T-helper 17 cell (primary cell): ENCODE measurements at places on chromosomes 5 and 9.
A peak's percentile ranks its signal among the peaks of the same experiment; 100 is the strongest.

DNA sequence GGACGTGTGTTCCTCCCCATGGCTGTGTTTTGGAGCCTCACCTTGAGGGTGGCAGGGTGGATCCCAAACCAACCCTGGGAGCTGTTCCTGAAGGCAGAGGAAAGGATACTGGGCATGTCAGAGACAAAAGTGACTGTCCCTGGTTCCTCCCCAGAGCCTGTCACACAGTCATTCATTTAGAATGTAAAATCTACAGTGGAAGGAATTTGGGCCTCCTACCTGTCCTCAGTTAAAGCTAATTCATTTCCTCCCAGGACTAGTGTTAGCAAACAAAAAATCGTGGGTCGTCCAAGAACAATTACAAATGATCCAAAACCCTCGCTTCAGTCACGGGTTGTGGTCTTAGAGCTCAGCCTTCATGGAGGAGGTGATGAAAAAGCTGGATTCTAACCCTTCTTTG is 83.2 kb downstream of the NDFIP1 start:
- DNase-seq, result no peak
- peaks cover 9% of the 10 kb centered on the region for H3K4me1 ChIP-seq
- no peak overlapping the region for H3K27ac ChIP-seq
- H3K27me3 ChIP-seq, result no peaks in the 10 kb centered on the region
- no peak overlapping the region for H3K4me3 ChIP-seq

- H3K27me3 ChIP-seq, result peaks cover 15% of the 10 kb centered on the region
- H3K36me3 ChIP-seq, result peaks cover 2% of the 10 kb centered on the region
- DNase-seq, result no peak
Measured at GRCh38 chr5:109589239-109589638, 100.5 kb upstream of the MAN2A1 start.

GRCh38 chr5:125042261-125042890 is 295.9 kb upstream of the ZNF608 start:
- H3K4me1 ChIP-seq, result no peaks in the 10 kb centered on the region
- H3K27me3 ChIP-seq, result no peaks in the 10 kb centered on the region
- H3K4me3 ChIP-seq, result no peak overlapping the region
- no peak for DNase-seq

DNA sequence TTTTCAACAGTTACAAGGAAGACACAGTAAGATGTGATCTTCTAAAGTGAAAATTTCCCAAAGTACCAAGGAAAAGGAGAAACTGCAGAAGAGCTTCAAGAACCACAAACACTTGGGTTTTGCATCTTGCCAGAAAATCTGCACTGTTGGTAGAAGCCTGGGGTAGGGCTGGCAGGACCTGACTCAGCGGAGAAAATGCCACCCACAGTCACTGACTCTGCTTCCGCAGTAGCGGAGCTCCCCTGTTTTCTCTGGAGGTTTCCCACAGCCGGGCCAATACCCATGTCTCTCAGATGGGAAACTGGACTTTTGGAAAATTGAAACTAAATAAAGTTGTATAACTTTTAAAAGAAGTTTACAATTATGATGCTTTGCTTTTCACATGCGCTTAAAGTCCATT is 104.2 kb downstream of the MEF2C start:
- peaks cover 3% of the 10 kb centered on the region for H3K4me1 ChIP-seq
- H3K27ac ChIP-seq, result peak overlapping the region; percentile 67
- H3K36me3 ChIP-seq, result no peaks in the 10 kb centered on the region

GRCh38 chr5:134504629-134505300 is 20.7 kb upstream of the JADE2 start:
- peaks cover 23% of the 10 kb centered on the region for H3K4me1 ChIP-seq
- no peak overlapping the region for H3K4me3 ChIP-seq
- no peaks in the 10 kb centered on the region for H3K36me3 ChIP-seq

GRCh38 chr9:89442981-89443814 is 54.7 kb downstream of the SEMA4D start:
- H3K36me3 ChIP-seq, result peaks cover 10% of the 10 kb centered on the region
- H3K27me3 ChIP-seq, result no peaks in the 10 kb centered on the region
- peak overlapping the region; percentile 98 for H3K27ac ChIP-seq
- H3K4me1 ChIP-seq, result peaks cover 63% of the 10 kb centered on the region

GRCh38 chr9:19269582-19269981 is 39.1 kb downstream of the DENND4C start:
- H3K4me3 ChIP-seq, result no peak overlapping the region
- no peaks in the 10 kb centered on the region for H3K36me3 ChIP-seq
- no peak for DNase-seq
- H3K4me1 ChIP-seq, result peaks cover 32% of the 10 kb centered on the region
- H3K27ac ChIP-seq, result peak overlapping the region; percentile 56

DNA sequence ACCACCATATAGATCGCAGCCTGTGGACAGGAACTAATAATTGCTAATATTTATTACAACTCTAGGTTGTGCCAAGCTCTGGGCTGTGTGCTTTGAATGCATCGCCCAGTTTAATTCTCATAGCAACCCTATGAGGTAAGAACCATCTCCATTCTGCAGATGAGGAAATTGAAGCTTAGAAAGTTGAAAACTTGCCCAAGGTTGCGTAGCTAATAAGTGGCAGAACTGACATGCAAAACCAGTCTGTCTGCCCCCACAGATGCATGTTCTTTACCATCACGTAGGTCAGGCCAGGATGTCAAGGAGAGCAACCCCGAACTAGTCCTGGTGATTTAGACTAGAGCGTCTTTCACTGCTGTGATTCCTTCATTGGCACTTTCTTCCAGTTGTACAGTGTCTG is 15.6 kb downstream of the WWC1 start:
- peaks cover 9% of the 10 kb centered on the region for H3K27me3 ChIP-seq
- H3K4me1 ChIP-seq, result no peaks in the 10 kb centered on the region
- no peak overlapping the region for H3K27ac ChIP-seq
- no peak overlapping the region for H3K4me3 ChIP-seq
- H3K36me3 ChIP-seq, result no peaks in the 10 kb centered on the region

GRCh38 chr5:93342563-93343061 is 238.4 kb downstream of the NR2F1-AS1 start:
- no peaks in the 10 kb centered on the region for H3K4me1 ChIP-seq
- H3K4me3 ChIP-seq, result no peak overlapping the region
- no peaks in the 10 kb centered on the region for H3K27me3 ChIP-seq
- DNase-seq, result no peak

DNA sequence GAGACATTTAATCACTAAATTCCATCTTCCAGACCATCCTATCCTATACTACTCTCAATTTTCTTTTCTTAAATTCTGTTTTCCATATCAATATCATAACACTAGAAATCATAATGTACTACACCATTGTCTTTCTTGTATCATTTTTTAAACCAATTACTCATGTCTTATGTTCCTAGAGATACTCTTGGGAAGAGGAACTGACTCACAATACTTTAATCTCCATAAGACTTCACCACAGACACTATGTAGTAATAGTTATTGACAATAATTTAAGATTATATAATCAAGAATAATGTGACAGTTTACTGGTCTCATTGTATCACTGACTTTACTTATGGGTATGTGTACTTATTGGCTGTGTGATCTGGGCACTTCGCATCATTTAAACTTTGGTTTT is 43.8 kb downstream of the PCDHGC5 start:
- no peak for DNase-seq
- peaks cover 8% of the 10 kb centered on the region for H3K36me3 ChIP-seq
- H3K4me1 ChIP-seq, result peaks cover 15% of the 10 kb centered on the region
- H3K27me3 ChIP-seq, result no peaks in the 10 kb centered on the region
- H3K27ac ChIP-seq, result no peak overlapping the region

DNA sequence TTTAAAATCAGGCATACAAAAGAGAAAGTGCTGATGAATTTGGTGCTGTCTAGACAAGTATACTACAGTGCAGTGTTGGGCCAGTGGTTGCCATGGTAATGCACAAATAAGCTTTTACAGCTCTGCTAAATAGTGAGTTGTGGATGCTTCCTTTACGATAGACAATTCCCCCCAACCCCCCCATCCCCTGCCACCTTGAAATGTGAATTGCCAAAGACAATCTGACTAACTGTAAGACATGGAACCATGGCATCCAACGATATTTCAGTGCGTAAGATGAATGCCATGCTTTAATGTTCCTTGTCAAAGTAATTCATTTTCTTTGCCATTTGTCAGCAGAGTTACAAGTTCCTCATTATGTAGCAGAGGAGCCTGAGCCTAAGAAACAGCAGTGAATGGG is 91.5 kb upstream of the NREP start:
- no peaks in the 10 kb centered on the region for H3K4me1 ChIP-seq
- H3K36me3 ChIP-seq, result no peaks in the 10 kb centered on the region
- H3K27ac ChIP-seq, result no peak overlapping the region
- peaks cover 18% of the 10 kb centered on the region for H3K27me3 ChIP-seq
- DNase-seq, result no peak
- no peak overlapping the region for H3K4me3 ChIP-seq

DNA sequence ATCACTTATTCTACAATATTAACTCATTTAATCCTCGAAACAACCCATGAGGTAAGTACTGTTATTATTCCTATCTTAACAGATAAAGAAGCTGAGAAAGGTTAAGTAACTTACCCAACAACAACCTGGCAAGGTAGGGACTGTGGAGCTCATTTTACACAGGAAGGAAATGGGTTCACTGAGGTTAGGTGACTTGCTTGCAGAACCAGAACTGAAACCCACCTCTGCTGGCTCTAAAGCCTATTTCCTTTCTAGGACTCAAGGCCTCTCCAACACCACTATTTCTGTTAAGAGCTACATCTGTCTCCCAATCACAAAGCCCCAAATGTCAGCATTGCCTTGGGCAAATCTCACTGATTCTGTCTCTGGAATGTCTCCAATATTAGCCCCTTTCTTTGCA is 38.9 kb upstream of the IFNK start:
- H3K27ac ChIP-seq, result no peak overlapping the region
- H3K4me3 ChIP-seq, result no peak overlapping the region
- no peak for DNase-seq
- no peaks in the 10 kb centered on the region for H3K36me3 ChIP-seq
- H3K27me3 ChIP-seq, result no peaks in the 10 kb centered on the region

DNA sequence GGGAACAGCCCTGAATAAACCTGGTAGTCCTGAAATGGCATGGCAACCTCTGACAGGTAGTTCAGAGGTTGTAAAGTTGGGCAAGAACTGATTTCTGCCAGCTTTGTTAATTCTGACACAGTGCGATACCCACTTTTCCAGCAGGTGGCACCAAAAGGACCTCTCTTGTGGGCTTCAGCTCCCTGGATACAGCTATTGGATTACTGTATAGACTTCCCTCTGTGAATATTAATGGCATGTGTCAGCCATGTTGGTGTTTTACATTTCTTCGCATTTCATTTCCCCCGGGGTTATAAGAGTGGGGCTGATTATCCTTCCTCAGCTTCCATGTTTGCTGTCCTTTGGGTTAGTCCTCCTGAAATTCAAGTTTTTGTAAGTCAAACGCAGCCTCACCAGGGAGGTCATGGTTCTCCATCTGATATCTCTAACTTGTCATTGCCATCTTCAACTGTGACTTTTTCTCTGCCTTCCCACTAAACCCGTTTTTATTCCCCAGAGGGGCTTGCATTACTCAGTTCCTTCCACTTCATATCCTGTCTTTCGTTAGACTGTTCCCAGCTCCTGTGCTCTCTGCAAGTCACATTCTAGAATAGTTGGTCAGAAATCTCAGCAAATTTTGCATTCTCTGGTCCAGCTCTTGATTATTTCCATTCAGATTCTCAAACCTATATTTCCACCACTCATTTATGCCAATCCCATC is 135.6 kb downstream of the LIFR start:
- no peak overlapping the region for H3K27ac ChIP-seq
- no peak for DNase-seq
- H3K4me3 ChIP-seq, result no peak overlapping the region
- no peaks in the 10 kb centered on the region for H3K36me3 ChIP-seq
- no peaks in the 10 kb centered on the region for H3K4me1 ChIP-seq

GRCh38 chr5:18534119-18534518 is 899.9 kb downstream of the TAF11L14 start:
- H3K27ac ChIP-seq, result no peak overlapping the region
- H3K27me3 ChIP-seq, result no peaks in the 10 kb centered on the region
- DNase-seq, result no peak
- no peaks in the 10 kb centered on the region for H3K4me1 ChIP-seq
- H3K36me3 ChIP-seq, result no peaks in the 10 kb centered on the region

GRCh38 chr5:124234770-124235562 is 511.5 kb downstream of the ZNF608 start:
- H3K4me1 ChIP-seq, result no peaks in the 10 kb centered on the region
- H3K36me3 ChIP-seq, result no peaks in the 10 kb centered on the region
- no peaks in the 10 kb centered on the region for H3K27me3 ChIP-seq
- no peak overlapping the region for H3K4me3 ChIP-seq

- no peak overlapping the region for H3K4me3 ChIP-seq
- peaks cover 6% of the 10 kb centered on the region for H3K36me3 ChIP-seq
- peaks cover 5% of the 10 kb centered on the region for H3K4me1 ChIP-seq
Measured at GRCh38 chr5:179874536-179875292, 16.1 kb upstream of the MRNIP start.

GRCh38 chr5:120684749-120685415 is 220.8 kb downstream of the PRR16 start:
- no peaks in the 10 kb centered on the region for H3K36me3 ChIP-seq
- DNase-seq, result no peak
- no peak overlapping the region for H3K4me3 ChIP-seq
- H3K27ac ChIP-seq, result no peak overlapping the region

- DNase-seq, result no peak
- peaks cover 5% of the 10 kb centered on the region for H3K27me3 ChIP-seq
- H3K4me3 ChIP-seq, result no peak overlapping the region
- H3K27ac ChIP-seq, result no peak overlapping the region
- H3K36me3 ChIP-seq, result peaks cover 10% of the 10 kb centered on the region
Measured at GRCh38 chr5:71891856-71892255, 172.8 kb downstream of the CARTPT start.

- H3K4me1 ChIP-seq, result no peaks in the 10 kb centered on the region
- H3K36me3 ChIP-seq, result no peaks in the 10 kb centered on the region
- no peak overlapping the region for H3K27ac ChIP-seq
- no peak for DNase-seq
- no peak overlapping the region for H3K4me3 ChIP-seq
Measured at GRCh38 chr5:160788102-160788660, 63.8 kb downstream of the ATP10B start.

- DNase-seq, result no peak
- peak overlapping the region; percentile 100 for H3K27ac ChIP-seq
- peak overlapping the region; percentile 91 for H3K4me3 ChIP-seq
- H3K4me1 ChIP-seq, result peaks cover 62% of the 10 kb centered on the region
- no peaks in the 10 kb centered on the region for H3K27me3 ChIP-seq
Measured at GRCh38 chr9:133135146-133135745, 14.2 kb upstream of the RALGDS start.

- H3K36me3 ChIP-seq, result no peaks in the 10 kb centered on the region
- H3K4me3 ChIP-seq, result no peak overlapping the region
- H3K27ac ChIP-seq, result no peak overlapping the region
- no peaks in the 10 kb centered on the region for H3K4me1 ChIP-seq
- DNase-seq, result no peak
- no peaks in the 10 kb centered on the region for H3K27me3 ChIP-seq
Measured at GRCh38 chr5:3538886-3539285, 56.7 kb upstream of the IRX1 start.

- no peak overlapping the region for H3K27ac ChIP-seq
- no peaks in the 10 kb centered on the region for H3K4me1 ChIP-seq
- no peaks in the 10 kb centered on the region for H3K36me3 ChIP-seq
- peaks cover 5% of the 10 kb centered on the region for H3K27me3 ChIP-seq
Measured at GRCh38 chr5:167945542-167946384, 345.7 kb upstream of the WWC1 start.
